ENCODE measurements at places on chromosomes 4 and X.

GRCh38 chrX:9355739-9356138 lies 109.1 kb upstream of the TBL1X start:
- peak overlapping the region; percentile 87 for H3K27ac ChIP-seq
- H3K4me1 ChIP-seq = peaks cover 54% of the 10 kb centered on the region
- DNase-seq = peak; percentile 43
- no peak overlapping the region for H3K4me3 ChIP-seq

GRCh38 chr4:153275380-153276276 lies 68.9 kb upstream of the MND1 start:
- DNase-seq = no peak
- H3K36me3 ChIP-seq = no peaks in the 10 kb centered on the region
- H3K4me3 ChIP-seq = no peak overlapping the region
- peaks cover 2% of the 10 kb centered on the region for H3K4me1 ChIP-seq
- no peak overlapping the region for H3K27ac ChIP-seq

GRCh38 chr4:168917138-168917779 lies 92.8 kb downstream of the CBR4 start:
- no peak for DNase-seq
- H3K27me3 ChIP-seq = no peaks in the 10 kb centered on the region
- H3K4me3 ChIP-seq = no peak overlapping the region
- H3K36me3 ChIP-seq = no peaks in the 10 kb centered on the region
- H3K27ac ChIP-seq = no peak overlapping the region
- no peaks in the 10 kb centered on the region for H3K4me1 ChIP-seq

DNA sequence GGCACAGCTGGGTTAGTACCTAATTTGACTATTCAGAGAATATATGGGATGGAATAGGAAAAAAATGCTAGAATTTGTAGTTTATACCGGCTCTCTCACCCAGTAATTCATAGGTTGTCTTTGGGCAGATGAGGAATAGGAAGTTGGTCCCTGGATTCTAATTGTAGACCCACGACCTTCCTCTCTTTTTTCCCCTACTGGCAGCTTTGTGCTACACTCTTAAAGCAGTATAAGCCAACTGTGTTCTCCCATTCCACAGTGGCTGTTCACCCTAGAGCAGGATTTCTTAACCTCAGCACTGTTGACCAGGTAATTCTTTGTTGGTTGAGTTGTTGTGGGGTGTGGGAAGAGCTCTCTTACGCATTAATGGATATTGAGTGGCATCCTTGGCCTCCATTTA lies 92.9 kb downstream of the FNIP2 start:
- H3K4me3 ChIP-seq = no peak overlapping the region
- no peak overlapping the region for H3K27ac ChIP-seq
- peaks cover 20% of the 10 kb centered on the region for H3K4me1 ChIP-seq
- DNase-seq = no peak
- peaks cover 47% of the 10 kb centered on the region for H3K36me3 ChIP-seq

- H3K27me3 ChIP-seq = peaks cover 9% of the 10 kb centered on the region
- no peak for DNase-seq
- no peaks in the 10 kb centered on the region for H3K36me3 ChIP-seq
Measured at GRCh38 chr4:121740796-121741409, 24.1 kb downstream of the SMIM43 start.

GRCh38 chr4:125573368-125573767 lies 258.6 kb downstream of the FAT4 start:
- H3K36me3 ChIP-seq = no peaks in the 10 kb centered on the region
- no peaks in the 10 kb centered on the region for H3K27me3 ChIP-seq
- no peak overlapping the region for H3K4me3 ChIP-seq
- H3K27ac ChIP-seq = no peak overlapping the region

DNA sequence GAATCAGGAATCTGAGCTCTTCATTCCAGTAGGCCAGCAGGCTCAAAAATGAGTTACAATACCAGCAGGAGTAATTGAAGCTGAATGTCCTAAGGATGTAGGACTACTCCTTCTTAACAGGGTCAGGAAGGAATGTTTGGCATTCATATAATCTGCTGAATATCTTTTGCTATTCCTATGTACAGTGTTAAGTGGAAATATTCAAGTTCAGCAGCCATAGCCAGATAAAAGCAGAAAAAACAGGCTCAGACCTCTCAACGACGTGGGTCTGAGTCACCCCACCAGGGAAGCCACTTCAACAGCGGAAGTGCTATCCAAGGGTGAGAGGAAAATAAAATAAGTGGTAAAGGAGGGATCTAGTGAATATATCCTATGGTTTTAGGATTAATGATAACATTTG lies 577.0 kb downstream of the SPOCK3 start:
- H3K4me3 ChIP-seq = no peak overlapping the region
- H3K27me3 ChIP-seq = no peaks in the 10 kb centered on the region
- no peak for DNase-seq
- H3K4me1 ChIP-seq = no peaks in the 10 kb centered on the region

DNA sequence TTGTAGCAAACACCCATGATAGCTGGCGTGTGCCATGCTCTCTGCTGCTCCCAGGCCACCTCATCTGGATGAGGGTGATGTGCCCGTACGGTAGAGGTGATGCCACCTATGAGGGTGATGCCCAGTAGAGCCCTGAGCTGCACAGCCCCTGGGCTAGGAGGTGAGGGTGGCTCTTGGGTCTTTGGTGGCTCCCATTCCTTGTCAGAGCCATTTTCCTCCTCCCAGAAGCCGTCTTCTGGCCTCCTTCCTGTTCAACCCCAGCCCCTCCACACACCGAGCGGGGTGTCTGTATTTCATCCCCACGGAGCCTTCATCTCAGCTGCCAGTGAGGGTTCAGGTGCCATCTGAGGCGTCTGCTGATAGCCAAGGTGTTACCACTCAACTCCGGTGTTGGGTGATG lies 12.0 kb upstream of the TNIP2 start:
- peaks cover 30% of the 10 kb centered on the region for H3K4me1 ChIP-seq
- H3K4me3 ChIP-seq = no peak overlapping the region
- H3K27ac ChIP-seq = no peak overlapping the region
- H3K27me3 ChIP-seq = no peaks in the 10 kb centered on the region

DNA sequence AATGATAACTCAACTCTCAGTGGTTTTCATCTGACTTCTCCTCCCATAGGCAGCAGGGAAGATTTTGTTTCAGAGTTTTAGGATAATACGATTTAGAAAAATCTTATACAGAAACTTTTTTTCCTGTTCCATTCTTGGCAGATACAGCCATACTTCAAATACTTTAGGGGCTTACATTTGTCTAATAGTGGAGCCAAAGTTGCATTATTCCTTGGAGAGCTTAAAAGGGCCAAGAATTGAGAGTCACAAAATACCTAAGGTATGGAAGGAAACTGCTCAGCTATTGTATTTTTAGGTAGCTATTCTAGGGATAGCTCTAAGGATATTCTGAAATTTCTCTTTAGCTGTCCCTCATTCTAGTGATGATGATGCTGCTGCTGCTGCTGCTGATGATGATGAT lies 132.9 kb upstream of the PTCHD1 start:
- DNase-seq = no peak
- H3K36me3 ChIP-seq = no peaks in the 10 kb centered on the region
- no peak overlapping the region for H3K4me3 ChIP-seq
- no peaks in the 10 kb centered on the region for H3K27me3 ChIP-seq
- H3K27ac ChIP-seq = no peak overlapping the region
- no peaks in the 10 kb centered on the region for H3K4me1 ChIP-seq

DNA sequence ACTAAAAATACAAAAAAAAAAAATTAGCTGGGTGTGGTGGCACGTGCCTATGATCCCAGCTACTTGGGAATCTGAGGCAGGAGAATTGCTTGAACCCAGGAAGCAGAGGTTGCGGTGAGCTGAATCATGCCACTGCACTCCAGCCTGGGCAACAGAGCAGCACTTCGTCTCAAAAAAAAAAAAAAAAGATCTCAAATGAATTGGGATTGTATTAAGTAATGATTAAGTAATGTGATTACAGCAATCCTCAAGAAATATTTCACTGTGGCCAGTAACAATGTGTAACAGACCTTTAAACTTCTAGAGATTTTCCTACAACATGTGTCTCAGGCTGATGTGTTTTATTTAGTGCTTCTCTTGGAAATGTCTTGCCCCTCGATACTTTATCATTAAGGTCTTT lies 46.8 kb downstream of the PKD2 start:
- H3K27ac ChIP-seq = no peak overlapping the region
- H3K27me3 ChIP-seq = no peaks in the 10 kb centered on the region
- H3K4me3 ChIP-seq = no peak overlapping the region
- H3K4me1 ChIP-seq = no peaks in the 10 kb centered on the region
- H3K36me3 ChIP-seq = peaks cover 13% of the 10 kb centered on the region
- DNase-seq = no peak

GRCh38 chr4:84482564-84483563 lies 16.2 kb downstream of the NKX6-1 start:
- no peak for DNase-seq
- peak overlapping the region; percentile 36 for H3K27ac ChIP-seq
- H3K4me1 ChIP-seq = peaks cover 6% of the 10 kb centered on the region

GRCh38 chr4:70746179-70746839 lies 24.5 kb downstream of the RUFY3 start:
- H3K4me3 ChIP-seq = no peak overlapping the region
- DNase-seq = no peak
- H3K27ac ChIP-seq = no peak overlapping the region
- H3K4me1 ChIP-seq = peaks cover 5% of the 10 kb centered on the region
- no peaks in the 10 kb centered on the region for H3K36me3 ChIP-seq
- peaks cover 2% of the 10 kb centered on the region for H3K27me3 ChIP-seq

DNA sequence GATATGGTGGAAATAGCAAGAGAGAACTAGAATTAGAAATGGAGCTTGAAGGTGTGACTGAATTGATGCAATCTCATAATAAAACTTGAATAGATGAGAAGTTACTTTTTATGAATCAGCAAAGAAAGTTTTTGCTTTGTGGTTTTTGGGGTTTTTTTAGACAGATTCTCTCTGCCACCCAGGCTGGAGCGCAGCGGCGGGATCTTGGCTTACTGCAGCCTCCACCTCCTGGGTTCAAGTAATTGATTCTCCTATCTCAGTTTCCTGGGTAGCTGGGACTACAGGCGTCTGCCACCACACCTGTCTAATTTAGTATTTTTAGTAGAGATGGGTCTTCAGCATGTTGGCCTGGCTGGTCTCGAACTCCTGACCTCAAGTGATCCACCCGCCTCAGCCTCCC lies 23.7 kb upstream of the NEIL3 start:
- no peak for DNase-seq
- H3K27ac ChIP-seq = no peak overlapping the region
- H3K36me3 ChIP-seq = no peaks in the 10 kb centered on the region
- H3K4me3 ChIP-seq = no peak overlapping the region
- peaks cover 3% of the 10 kb centered on the region for H3K4me1 ChIP-seq
- no peaks in the 10 kb centered on the region for H3K27me3 ChIP-seq

- H3K36me3 ChIP-seq = no peaks in the 10 kb centered on the region
- H3K4me1 ChIP-seq = no peaks in the 10 kb centered on the region
- no peak overlapping the region for H3K4me3 ChIP-seq
- H3K27ac ChIP-seq = no peak overlapping the region
- no peak for DNase-seq
Measured at GRCh38 chr4:162644346-162644745, 480.5 kb upstream of the FSTL5 start.

DNA sequence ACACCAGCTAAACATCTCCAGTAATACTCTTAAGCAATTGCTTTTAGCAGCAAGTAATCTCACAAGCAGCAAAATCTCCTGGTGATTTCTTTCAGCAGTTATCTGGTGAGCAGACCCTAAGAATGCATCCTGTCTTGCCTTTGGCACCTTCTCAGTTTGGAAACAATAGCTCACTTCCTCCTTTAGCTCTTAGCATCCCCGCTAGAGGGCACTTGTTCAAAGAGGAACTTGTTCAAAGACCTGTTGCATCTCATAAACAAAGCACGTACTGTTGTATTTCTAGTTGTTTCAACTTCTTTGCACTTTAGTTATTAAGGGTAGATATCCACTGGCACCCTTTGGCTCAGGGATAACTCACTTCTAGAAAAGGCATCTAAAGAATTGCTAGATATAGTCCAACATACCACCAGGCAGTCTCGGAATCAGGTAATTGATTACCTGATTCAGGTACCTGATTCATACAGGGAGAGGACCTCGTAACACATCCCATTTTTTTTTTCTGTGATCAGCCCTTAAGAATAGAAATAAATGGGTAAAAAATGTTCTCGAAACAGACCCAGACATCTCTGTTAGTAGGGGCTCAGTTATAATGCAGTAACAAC lies 81.9 kb upstream of the QRFPR start:
- DNase-seq = peak; percentile 40
- no peak overlapping the region for H3K27ac ChIP-seq
- peaks cover 44% of the 10 kb centered on the region for H3K27me3 ChIP-seq
- H3K4me3 ChIP-seq = no peak overlapping the region

DNA sequence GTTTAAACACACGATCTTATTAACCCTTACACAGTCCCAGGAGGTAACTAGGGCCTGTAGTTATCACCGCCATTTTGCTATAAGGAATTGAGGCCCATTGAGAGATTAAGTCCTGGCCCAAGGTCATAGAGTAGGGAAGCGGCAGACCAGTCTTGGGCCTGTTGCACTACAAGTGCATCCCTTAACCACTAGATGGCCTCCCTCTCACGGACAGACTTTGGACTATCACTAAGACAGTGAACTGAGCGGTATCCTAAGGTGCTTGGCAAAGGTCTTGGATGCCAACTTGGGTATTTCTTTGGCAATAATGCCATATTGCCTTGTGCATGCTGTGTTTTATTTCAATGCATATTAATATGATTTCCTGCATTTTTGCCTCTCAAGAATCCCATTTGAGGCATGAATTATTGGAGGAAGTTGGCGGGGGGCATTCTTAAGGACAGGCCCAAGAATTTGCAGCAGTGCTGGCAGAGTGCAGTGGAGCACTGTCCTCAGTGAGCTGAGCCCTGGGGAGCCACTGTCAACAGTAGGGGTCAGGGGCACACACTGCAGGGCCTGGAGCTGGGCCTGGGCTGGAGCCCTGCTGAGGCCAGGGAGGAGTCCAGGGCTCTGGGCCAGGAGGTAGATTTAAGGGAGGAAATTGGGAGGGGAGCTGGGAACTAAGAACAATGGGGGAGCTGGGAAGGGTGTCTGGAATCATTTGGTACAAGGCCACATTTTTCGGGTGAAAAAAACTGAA lies 147.4 kb downstream of the SMIM20 start:
- no peak overlapping the region for H3K27ac ChIP-seq
- peaks cover 26% of the 10 kb centered on the region for H3K4me1 ChIP-seq

- no peak overlapping the region for H3K4me3 ChIP-seq
- DNase-seq = no peak
- no peaks in the 10 kb centered on the region for H3K36me3 ChIP-seq
- H3K4me1 ChIP-seq = no peaks in the 10 kb centered on the region
- H3K27ac ChIP-seq = no peak overlapping the region
Measured at GRCh38 chr4:28421221-28421620, 1560.6 kb downstream of the STIM2 start.

- H3K27me3 ChIP-seq = no peaks in the 10 kb centered on the region
- no peak overlapping the region for H3K27ac ChIP-seq
- no peaks in the 10 kb centered on the region for H3K4me1 ChIP-seq
- no peak overlapping the region for H3K4me3 ChIP-seq
- DNase-seq = no peak
Measured at GRCh38 chr4:149933883-149934282, 118.2 kb upstream of the IQCM start.

DNA sequence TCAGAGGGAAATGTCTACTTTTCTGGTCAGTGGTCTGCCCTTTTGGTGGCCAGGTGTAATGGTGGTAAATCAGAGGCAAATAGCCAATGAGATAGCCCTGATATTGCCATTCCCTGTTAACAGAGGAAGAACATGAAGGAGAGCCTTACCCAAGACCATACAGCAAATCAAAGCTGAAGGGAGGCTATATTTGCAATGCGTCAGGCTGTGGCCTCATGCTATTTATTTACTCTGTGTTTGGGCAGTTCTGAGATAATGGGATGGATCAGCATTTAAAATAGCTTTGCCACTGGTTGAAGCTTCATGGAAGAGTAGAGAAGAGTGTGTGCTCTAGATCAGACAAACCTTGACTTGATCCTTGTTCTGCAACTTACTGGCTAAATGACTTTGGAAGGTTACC lies 73.3 kb upstream of the MAML3 start:
- no peak overlapping the region for H3K4me3 ChIP-seq
- no peak overlapping the region for H3K27ac ChIP-seq
- no peaks in the 10 kb centered on the region for H3K4me1 ChIP-seq

All from activated CD4-positive, alpha-beta memory T cell treated with anti-CD3 and anti-CD28 coated beads, Interleukin-2, amount 10 ng/mL, durations not matched to agents 7 days and 5 days (primary cell).